GM10248 (cell line): ENCODE measurements at places on chromosomes 11 and 22.

DNA sequence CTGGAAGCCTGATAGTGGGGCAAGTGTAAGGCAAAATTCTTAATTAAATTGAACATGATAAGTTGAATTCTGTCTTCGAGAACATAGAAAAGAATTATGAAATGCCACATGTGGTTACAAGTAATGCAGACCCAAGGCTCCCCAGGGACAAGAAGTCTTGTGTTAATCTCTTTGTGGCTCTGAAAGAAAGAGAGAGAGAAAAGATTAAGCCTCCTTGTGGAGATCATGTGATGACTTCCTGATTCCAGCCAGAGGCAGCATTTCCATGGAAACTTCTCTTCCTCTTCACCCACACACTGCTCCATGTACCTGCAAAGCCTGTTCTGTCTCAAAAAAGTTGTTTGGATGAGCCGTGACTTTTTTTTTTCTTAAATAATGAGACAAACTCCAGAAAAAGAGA, 1.9 kb upstream of the TYR start:
- no peak for DNase-seq

DNA sequence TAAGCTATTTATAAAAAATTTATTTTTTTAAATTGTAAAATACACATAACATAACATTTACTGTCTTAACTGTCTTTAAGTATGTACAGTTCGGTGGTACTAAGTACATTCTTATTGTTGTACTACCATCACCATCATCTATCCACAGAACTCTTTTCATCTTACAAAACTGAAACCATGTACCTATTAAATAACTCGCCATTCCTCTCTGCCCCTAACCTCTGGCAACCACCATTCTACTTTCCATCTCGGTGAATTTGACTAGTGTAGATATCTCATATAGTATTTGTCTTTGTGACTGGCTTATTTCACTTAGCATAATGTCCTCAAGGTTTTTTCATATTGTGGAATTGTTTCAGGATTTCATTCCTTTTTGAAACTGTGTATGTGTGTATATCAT, 22.6 kb downstream of the USP47 start:
- no peak for DNase-seq

DNA sequence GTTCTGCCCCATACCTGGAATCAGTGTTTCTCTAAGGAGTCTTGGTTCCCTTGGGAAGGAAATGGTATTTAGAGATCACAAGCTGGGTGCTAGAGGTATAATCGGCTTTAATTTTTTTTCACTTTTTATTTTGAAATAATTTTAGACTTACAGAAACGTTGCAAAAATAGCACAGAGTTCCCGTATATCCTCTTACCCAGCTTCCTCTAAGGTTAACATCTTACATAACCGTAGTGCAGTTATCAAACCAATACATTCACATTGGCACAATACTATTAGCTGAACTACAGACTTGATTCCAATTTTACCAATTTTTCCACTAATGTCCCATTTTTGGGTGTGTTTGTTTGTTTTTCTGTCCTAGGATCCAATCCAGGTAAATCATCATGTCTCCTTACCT, 63.8 kb downstream of the RBX1 start:
- DNase-seq, result no peak

- DNase-seq, result no peak
Observed at GRCh38 chr11:97962758-97963157, 1058.0 kb upstream of the CNTN5 start.

DNA sequence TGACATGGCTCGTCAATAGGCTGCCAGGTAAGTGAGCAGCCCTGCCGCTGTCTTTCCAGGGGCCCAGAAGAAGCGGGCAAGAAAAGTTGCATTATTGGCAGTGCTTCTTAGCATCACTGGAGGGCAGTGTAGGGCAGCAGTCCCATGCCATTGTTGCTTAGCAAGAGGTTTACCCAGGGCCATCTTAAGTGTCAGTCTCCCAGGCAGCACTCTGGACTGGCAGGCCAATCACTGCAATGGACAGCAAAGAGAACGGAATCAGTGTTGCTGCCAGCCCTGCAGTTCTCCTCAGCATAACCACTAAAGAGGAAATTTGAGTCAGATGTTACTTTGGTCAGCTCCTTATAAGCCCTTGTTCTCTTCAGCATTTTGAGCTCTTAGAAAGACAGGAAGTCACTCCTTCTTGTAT, 13.4 kb upstream of the GRK2 start:
- DNase-seq, result no peak

GRCh38 chr22:48826546-48826945, 1001.1 kb downstream of the BRD1 start:
- no peak for DNase-seq
